ENCODE measurements at places on chromosomes 2 and 18. TPM values are rescaled to one million over a fixed set of nuclear protein-coding genes. Genes with fewer than 3 reads are reported as not detected.
A peak's percentile ranks its signal among the peaks of the same experiment; 100 is the strongest.

Gene NTSR2
- not detected for total RNA-seq

Gene CPLX4
- not detected for total RNA-seq

Gene ABCB11
- not detected for total RNA-seq

Gene FMNL2
- 10.9 TPM for total RNA-seq

Gene CHRND
- total RNA-seq = not detected

- H3K27ac ChIP-seq = no peak overlapping the region
- H3K4me1 ChIP-seq = no peaks in the 10 kb centered on the region
- peaks cover 69% of the 10 kb centered on the region for H3K27me3 ChIP-seq
- H3K36me3 ChIP-seq = no peaks in the 10 kb centered on the region
- DNase-seq = no peak
Measured at GRCh38 chr2:120430501-120430830, 84.5 kb downstream of the INHBB start.

- H3K27ac ChIP-seq = no peak overlapping the region
- no peak overlapping the region for H3K4me3 ChIP-seq
- H3K4me1 ChIP-seq = peaks cover 11% of the 10 kb centered on the region
- peak; percentile 68 for DNase-seq
- no peaks in the 10 kb centered on the region for H3K36me3 ChIP-seq
Measured at GRCh38 chr2:177338177-177338721, 54.3 kb upstream of the AGPS start.

DNA sequence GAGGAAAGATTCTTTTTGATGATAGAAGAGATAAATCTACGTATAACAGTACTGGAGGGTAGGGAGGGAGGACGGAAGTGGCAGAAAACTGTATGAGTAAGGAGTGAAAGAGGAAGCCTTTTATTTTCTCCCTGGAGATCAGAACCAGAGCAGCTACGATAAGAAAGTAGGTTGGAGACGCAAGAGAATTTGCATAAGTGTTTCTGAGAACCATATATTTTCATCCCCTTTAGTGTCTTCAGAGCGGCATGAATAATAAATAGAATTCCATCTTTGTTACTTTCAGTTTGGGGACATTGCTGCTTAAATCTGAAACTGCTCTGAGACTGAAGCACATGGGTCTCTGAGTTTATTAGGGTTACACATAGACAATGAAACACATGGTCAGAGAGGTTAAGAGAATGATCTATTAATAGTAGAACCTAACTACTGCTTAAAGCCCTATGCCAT is 230.2 kb upstream of the TNP1 start:
- H3K4me1 ChIP-seq = peaks cover 5% of the 10 kb centered on the region
- peak; percentile 28 for DNase-seq
- no peaks in the 10 kb centered on the region for H3K36me3 ChIP-seq
- H3K27ac ChIP-seq = peak overlapping the region; percentile 50

DNA sequence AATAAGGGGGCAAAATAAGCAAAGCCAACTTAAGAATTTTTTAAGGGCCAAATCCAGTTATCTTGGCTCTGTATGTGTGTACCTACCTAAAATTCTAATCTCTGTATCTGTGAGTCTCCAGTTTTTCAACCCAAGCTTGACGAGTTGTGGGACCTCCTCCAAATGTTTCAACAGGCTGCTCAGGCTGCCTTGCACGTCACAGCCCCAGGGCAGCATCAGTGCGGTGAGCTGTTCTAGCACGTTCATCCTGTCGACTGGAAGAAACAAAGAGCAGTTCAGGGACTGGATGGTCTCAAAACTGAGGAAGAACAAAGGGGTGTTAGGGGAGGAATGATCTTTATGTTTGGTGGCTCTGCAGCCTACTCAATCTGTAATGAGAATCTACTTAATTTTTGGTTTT is 29.4 kb downstream of the NLRC4 start:
- peak; percentile 19 for DNase-seq
- H3K27ac ChIP-seq = no peak overlapping the region
- no peaks in the 10 kb centered on the region for H3K4me1 ChIP-seq
- H3K36me3 ChIP-seq = no peaks in the 10 kb centered on the region

DNA sequence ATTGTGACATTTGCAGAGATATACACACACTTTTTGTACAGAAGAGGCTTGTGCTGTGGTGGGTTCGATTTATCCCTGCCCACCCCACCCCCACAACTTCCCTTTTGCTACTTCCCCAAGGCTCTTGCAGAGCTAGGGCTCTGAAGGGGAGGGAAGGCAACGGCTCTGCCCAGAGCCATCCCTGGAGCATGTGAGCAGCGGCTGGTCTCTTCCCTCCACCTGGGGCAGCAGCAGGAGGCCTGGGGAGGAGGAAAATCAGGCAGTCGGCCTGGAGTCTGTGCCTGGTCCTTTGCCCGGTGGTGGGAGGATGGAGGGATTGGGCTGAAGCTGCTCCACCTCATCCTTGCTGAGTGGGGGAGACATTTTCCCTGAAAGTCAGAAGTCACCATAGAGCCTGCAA is 40.0 kb downstream of the STEAP3 start:
- H3K4me1 ChIP-seq = peaks cover 8% of the 10 kb centered on the region
- H3K4me3 ChIP-seq = no peak overlapping the region
- no peaks in the 10 kb centered on the region for H3K27me3 ChIP-seq
- H3K27ac ChIP-seq = no peak overlapping the region
- no peaks in the 10 kb centered on the region for H3K36me3 ChIP-seq
- DNase-seq = no peak

Data from IMR-90 (cell line).